Right lung (tissue), 10 donors: ENCODE measurements at places on chromosomes 7 and 10.

DNA sequence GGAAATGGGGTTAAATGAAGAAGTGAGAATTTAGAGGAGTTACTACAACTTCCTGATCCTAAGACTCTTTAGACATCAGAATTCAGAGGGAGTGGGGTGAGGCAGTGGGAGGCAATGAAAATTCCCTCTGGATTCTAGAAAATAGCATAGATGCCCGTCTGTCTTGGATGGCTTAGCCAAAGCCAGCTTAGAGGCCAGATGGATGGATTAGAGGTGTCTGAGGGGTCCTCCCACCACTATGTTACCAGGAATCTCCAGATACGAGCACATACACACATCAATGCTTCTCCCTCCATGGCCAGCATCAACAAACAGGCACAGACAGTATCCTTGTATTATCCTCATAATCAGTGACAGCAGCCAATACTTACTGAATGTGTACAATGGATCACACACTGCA lies 418.1 kb downstream of the PLXNA4 start:
- DNase-seq, result no peak

GRCh38 chr10:104835422-104835821 lies 194.3 kb downstream of the SORCS3 start:
- no peak for DNase-seq

- no peak for DNase-seq
Observed at GRCh38 chr10:79436066-79436849, 9.2 kb downstream of the ZCCHC24 start.

- no peak for DNase-seq
Observed at GRCh38 chr7:4042402-4043045, 639.6 kb upstream of the FOXK1 start.

DNA sequence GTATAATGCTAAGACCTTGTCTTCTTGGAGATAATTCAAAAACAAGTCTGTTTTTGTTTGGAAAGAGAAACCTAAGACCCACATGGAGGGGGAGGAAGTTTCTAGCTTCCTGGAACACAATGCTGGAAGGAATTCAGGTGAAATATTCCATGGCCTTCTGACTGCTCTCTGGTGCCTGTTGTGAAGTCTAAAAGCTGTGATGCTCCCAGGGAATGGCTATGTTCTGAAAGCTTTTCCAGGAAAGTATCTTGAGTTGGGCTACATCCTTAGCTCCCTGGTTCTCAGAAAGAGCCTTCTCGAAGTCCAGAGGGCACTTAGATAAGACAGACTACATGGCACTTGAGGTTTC lies 12.5 kb upstream of the PFKP start:
- DNase-seq, result no peak

- no peak for DNase-seq
Observed at GRCh38 chr7:90951986-90952954, 312.0 kb upstream of the FZD1 start.
